ENCODE measurements at places on chromosomes 2 and 18.
A peak's percentile ranks its signal among the peaks of the same experiment; 100 is the strongest.

DNA sequence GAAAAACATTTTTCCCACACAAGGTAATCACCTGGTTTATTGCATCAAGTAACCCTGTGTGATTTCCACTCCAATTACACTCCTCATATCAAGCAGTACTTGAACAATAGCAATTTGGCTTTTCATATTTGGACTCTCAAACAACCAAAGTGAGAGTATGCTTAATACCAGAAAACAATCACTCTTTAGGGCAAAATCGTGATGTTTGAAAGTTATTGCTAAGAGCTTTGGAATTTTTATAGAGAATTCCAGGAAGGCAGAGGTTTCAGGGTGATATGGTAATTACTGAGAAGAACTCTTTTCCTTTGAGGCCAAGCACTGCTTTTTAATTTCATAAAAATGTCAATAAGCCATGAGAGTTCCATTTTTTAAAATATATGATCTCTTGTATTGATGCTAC is 779.5 kb upstream of the LRRTM1 start:
- no peak for DNase-seq

- no peak for DNase-seq
These were observed 55.7 kb upstream of the OTOF start for GRCh38 chr2:26533661-26534060.

DNA sequence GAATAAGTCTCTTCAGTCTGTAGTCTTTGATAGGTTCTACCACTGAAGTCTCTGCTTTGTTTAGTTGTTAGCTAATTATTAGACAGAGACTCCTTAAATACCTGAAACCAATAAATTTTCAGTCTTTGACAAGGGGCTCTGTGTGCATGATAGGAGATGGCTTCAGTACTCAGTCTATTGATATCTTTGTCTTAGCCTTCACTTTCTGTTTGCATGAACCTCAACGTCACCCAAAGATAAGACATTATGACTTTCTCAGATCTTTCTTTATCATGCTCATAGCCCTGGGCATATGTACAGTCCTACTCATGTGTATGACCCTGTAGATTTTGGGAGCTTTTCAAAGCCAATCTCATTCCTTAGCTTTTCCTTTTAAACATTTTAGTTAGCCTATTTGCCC is 183.5 kb upstream of the GCFC2 start:
- no peak for DNase-seq

DNA sequence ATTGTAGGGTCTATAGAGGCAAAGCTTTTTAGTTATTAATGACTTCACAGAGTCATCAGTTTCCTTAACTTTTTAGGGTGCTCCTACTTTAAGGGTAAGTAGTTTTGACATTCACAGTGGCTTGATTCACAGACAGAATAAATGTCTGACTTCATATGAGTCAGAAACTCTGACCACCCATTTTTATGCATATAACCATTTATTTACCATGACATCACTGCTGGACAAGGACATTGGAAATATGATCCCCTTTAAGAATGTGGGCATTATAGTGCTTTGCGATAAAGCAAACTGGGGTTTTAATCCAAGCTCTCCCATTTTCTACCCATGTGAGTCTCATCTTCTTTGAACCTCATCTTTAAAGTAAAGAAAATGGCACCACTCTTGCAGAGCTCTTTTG is 162.0 kb upstream of the MC4R start:
- no peak for DNase-seq

- no peak for DNase-seq
These were observed 27.7 kb upstream of the ACTR2 start for GRCh38 chr2:65199891-65200290.

DNA sequence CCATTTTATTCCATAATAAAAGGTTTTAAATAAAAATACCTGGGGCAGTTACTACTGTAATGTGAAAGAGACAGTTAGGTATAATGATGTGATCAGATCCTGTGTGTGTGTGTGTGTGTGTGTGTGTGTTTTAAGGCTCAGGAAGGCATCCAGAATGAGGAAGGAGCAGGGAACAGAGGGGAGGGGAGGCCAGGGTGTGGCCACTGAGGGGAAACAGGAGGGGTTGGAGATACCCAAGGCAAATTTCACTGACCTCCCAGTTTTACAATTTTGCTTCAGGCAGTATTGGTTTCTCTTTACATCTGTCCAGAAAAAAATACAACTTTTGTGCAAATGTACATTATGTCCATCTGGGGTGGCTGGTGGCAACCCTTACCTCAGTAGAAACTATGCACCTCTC is 163.5 kb upstream of the FBXO11 start:
- peak; percentile 11 for DNase-seq

- peak; percentile 8 for DNase-seq
These were observed 51.8 kb downstream of the PSD4 start for GRCh38 chr2:113225263-113226259.

All from MV-4-11 (cell line).